ENCODE measurements at places on chromosomes 1 and 21.

DNA sequence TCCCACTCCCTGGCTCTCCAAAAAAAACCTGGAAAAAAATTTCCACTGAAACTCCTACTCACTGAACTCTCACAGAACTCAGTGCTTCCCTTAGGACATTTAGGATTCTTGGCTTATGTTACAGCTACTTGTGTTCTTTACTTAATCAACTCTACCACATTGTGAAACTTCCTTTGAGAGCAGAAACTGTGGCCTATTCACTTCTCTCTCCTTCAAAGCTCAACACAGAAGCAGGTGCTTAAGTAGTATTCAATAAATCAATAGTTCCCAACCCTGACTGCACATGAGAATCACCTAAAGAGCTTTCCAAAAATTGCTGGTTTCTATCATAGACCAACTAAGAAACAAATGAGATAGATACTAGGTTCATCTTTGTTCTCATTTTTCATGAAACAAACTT, 67.9 kb upstream of the DMRTA2 start:
- no peak for DNase-seq

- DNase-seq, result no peak
These were observed 23.8 kb downstream of the PRDM2 start for GRCh38 chr1:13723810-13724209.

DNA sequence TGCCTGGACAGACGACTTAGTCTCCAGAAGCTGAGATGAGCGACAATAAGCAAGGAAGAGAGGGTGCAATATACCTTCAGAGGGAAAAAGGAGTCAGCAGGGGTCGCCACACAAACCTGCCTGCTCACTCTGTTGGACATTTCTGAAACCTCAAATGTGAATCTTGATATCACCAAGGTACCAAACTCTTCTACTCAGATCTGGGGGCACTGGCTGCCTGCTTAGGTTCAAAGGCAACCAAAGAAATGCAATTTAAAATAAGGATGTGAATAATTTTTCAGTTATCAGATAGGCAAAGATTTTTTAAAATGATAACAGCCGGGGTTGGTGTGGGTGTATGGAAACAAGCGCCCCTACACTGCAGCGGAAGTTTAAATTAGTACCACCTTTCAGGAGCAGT, 164.2 kb downstream of the HIVEP3 start:
- no peak for DNase-seq

- no peak for DNase-seq
These were observed 208.8 kb upstream of the USP25 start for GRCh38 chr21:15520811-15521643.

DNA sequence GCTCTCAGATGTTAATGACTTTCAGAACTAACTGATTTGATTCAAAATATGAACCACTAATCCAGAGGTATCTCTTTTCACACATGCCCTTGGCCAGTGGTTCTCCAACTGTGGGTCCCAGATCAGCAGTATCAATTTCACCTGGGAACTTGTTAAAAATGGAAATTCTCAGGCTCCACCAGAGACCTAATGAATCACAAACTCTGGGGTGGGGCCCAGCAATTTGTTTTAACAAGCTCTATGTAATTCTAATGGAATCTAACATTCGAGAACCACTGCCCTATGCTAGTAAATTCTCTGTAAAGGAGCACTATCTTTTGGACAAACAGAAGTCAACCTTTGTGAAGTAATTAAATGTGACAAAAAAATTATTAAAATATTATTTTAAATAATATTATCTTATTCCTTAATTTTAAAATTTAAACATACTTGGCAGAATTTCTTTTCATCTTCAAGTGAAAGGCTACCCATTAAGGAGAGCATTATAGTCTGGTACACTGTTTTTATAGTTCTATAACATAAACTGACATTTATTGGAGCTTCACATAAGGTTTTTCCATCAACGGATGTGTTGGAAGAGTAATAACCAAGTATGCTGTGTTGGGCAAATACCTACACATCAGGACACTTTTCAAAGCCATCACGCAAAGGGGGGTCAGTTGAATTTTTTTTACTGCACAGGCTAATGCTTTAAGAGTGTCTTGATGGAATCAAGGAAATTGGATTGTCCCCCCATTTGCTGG, 130.4 kb downstream of the LHX4 start:
- DNase-seq, result no peak

DNA sequence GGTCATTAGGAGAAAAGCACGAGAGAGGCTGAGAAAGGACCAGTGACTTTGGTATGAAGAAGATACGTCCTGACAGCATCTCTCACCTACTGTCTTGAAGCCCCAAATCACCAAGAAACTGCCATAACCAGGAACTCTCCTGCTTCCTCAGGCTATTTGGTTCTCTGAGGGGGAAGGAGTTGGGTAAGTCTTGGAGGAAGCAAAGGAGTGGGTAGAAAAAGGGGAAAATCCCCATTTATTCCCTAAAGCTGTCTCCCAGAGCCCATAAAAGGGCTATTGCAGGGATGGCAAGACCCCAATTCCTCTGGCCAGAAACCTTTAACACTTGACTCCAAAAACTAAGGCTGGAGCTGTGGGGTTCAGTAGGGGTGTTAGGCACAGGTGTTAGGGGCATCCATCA, 2.1 kb upstream of the PBXIP1 start:
- no peak for DNase-seq

DNA sequence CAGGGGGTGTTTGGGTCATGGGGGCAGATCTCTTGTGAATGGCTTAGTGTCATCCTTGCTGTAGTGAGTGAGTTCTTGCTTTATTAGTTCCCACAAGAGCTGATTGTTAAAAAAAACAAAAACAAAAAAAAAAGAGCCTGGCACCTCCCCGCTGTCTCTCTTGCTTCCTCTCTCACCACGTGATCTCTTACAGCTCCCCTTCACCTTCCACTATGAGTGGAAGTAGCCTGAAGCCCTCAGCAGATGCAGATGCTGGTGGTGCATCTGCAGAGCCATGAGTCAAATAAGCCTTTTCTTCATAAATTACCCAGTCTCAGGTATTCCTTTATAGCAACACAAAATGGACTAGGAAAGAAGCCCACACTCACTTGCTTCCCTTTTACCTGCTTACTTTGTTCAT, 17.2 kb upstream of the RGL1 start:
- no peak for DNase-seq

DNA sequence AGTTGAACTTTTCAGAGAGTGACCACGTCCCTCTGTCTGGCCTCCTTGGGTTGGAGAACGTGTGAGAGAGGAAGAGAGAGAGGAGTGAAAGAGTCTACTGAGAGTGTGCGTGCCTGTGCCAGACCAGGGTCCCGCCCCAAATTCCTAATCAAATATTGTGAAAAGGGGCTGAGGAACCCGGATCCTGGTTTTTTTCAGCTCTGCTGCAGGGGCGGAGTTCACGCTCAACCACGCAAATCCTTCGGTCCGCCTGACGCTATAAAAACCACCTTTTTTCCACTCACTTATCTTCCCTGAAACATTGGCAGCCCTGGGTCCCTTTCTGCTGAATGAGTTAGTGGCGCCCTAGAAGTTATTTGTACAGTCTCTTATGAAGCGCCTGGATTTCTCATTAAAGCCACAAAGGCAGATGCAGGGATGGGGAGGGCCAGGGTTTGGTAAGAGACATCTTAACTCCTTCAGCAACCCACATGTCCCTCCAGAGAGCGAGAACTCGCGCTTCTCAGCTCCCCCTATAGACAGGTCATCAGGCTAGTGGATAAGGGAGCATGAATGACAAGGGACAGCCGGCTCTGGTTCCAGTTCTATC, at the start of gene FMOD:
FMOD (minus strand) TSS at position 86 of the 589 bp plus-strand sequence. CDS start 2,852 bp downstream, outside the sequence.
- DNase-seq, result no peak

- no peak for DNase-seq
These were observed 10.0 kb upstream of the OVAAL start for GRCh38 chr1:180548686-180549317.

DNA sequence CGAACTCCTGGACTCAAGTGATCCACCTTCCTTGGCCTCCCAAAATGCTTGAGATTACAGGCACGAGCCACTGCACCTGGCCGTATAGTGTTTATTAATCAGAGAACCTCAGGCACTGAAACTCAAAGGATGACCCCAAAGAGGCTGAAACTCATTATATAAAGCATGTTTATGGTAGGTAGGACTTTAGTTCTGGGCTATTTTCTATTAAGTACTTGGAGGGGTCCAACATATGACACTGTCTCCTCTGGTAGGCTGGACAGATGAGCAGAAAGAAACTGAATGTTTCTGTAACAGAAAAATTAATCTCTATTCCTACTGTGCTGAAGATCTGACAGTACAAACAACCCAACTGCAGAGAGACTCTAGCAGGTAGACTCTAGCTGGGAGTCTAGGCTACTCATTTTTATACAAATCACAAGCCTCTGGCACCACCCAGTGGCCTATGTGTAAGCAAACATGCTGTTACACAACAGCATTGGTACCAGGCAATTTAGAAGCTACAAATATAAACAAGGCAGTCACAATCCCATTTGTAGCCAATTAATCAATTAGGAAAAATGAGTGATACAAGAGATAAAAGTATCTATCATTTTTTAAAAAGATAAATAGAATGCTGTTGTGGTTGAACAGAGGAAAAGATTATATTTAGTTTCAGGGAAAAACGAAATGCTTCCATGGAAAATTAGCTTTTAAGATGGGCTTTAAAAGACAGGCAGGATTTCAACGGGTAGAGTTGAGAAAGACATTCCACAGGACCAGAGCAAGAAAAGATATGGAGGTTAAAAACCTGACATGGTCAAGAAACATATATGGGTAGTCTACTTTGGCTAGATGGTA, 10.4 kb downstream of the DCAF8 start:
- peak; percentile 58 for DNase-seq

DNA sequence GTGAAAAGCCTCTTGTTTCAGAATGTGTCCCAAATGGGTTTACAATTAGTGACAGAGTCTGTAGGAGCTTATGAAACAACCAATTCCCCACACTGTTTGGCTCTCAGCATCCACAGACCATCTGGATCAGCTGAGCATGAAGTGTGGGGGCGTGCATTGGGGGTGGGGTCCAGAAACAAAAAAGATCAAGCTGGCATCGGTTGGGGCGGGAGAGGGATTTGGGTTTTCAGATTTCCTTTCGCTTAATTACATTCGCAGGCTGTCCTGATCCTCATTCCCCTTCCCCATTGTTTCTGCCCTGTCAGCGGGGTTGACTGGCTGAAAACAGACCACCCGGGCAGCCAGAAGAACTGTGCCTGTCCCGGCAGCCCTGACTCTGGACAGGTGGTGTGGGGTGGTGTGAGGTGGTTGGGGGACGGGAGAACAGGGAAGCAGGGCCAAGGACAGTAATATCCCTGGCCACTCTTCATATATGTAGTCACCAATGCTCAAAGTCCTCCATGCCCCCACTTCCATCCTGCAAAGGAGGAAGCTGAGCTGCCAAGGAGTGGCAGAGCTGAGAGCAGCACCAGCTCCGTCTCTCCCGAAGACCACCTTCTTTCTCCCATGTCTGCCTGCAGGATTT, 92.0 kb downstream of the IER5 start:
- DNase-seq, result no peak

DNA sequence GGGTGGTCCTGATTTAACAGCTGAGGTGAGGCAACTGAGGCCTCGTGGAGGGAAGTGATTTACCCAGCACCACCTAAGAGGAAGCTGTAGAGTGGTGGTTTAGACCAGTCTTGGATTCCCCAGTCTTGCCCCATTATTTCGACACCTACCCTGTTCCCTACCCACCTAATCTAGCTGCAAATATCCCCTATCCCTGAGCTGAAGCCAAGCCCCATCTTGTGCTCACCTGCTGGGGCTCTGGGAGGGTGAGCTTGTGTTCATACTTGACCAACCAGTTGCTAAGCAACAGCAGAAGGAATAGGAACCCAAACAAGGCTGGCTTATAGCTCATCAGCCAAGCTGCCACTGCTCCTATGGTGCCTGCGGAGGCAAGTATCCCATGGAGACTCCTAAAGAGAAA, 2.0 kb downstream of the TEX46 start:
- DNase-seq, result no peak

DNA sequence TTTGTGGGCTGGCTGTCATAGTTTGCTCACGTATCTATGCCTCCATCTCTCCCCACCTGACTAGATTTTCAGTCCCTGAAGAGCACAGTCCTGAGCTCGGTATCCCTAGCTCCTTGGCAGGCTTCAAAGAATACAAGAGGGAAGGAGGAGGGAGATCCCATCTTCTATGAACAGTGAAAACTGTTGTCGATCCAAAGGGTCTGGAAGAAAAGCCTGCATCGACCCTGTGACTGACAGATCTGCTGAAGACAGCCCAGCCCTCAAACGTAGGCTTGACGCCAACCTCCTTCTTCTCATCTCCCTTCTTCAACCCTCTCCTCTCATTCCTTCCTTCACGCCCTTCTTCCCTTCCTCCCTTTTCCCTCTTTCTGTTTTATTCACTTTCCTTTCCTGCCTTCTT, 13.3 kb upstream of the ADORA1 start:
- DNase-seq, result no peak

DNA sequence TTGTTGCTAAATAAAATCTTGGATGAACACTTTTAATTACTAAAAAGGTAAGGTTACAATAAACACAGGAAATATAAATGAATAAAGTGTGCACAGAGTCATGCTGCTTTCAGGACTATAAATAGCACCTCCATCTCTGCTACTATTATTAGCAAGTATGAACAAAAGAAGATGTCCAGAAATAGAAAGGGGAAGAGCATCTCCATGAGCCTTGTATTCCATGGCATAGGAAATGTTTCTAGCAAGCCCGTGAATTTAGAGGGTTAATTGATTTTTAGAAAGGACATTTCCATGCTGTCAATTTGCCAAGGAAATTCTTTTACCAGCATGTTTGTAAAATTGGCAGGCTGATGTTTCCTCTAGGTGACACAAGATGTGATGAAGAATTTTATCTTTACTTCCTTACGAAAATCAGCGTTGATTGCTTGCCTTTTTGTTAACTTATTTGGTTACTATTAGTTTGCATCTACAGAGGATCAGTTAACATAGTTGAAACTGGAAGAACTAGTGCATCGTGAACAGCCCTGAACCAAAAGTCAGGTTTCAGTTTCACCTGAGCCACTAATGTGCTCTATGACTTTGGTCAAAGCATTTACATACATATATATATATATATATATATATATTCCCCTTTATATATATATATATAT, 45.3 kb downstream of the NR5A2 start:
- DNase-seq, result no peak

- no peak for DNase-seq
These were observed 107.3 kb downstream of the TOMM20 start for GRCh38 chr1:235021321-235021720.

- no peak for DNase-seq
These were observed 8.9 kb downstream of the RABIF start for GRCh38 chr1:202880062-202880461.
